ENCODE measurements at places on chromosomes 12 and 14.

DNA sequence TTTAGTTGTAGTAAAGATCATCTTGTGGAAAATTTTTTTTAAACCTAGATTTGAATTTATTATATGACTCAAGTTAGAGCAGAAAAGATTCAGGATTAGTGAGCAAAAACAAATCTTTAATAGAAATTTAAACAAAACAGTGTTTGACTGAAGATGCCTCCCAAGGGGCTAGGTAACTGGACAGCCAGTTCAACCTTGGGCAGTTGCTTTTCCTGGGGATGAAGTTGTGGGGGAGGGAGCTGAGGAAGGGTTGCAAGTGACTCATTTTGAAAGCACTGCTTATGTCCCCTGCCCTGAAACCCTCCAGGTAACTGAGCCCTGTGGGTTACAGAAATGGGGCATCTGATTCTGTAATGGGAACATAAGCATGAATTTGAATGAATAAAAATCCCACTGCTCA lies 13.1 kb downstream of the CFAP54 start:
- DNase-seq: no peak

DNA sequence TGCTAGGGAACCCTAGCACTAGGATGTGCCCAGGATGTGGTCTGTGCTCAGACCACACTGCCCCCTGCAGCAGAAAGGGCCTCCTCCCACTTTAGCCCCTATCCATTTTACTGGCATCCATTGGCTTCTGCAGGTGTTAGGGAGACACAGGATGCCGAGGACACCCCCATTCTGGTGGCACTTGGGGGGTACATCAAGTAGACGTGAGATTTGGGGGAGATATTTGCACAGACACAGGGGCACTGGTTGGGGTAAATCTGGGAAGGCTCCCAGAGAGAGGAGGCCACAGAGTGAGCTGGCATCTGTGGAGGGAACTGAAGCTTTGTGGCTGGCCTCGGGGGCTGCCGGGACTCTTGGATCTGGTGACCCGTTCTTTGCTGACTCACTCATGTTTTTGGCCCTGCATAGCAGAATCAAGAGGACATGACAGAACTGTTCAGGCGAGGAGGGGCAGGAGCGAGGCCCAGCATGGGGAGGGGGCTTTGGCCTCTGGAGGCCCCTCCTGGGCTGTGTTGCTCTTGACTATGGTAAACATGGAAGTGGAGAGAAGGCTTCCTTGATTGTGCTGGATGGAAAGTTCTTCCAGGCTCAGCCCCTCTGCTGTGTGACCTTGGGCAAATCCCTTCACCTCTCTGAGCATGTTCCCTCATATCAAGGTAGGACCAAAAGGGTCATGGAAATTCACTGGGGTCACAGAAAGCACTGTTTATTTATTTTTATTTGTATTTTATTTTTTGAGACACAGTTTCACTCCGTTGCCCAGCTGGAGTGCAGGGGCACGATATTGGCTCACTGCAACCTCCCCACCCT lies 1.8 kb downstream of the PLBD2 start:
- no peak for DNase-seq

GRCh38 chr12:125068391-125068790 lies 3.2 kb downstream of the AACS start:
- no peak for DNase-seq

- no peak for DNase-seq
Observed at GRCh38 chr14:77007183-77007974, 21.1 kb downstream of the IRF2BPL start.

GRCh38 chr14:79011091-79011919 lies 841.1 kb downstream of the NRXN3 start:
- no peak for DNase-seq

DNA sequence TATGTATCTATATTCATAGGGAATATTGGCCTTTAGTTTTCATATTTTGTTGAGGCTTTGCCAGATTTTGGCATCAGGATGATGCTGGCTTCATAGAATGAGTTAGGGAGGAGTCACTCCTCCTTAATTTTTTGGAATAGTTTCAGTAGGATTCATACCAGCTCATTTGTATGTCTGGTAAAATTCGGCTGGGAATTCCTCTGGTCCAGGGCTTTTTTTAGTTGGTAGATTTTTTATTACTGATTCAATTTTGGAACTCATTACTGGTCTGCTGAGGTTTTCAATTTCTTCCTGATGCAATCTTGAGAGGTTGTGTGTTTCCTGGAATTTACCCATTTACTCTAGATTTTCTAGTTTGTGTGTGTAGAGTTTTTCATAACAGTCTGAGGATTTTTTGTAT lies 175.2 kb downstream of the EPS8 start:
- no peak for DNase-seq

DNA sequence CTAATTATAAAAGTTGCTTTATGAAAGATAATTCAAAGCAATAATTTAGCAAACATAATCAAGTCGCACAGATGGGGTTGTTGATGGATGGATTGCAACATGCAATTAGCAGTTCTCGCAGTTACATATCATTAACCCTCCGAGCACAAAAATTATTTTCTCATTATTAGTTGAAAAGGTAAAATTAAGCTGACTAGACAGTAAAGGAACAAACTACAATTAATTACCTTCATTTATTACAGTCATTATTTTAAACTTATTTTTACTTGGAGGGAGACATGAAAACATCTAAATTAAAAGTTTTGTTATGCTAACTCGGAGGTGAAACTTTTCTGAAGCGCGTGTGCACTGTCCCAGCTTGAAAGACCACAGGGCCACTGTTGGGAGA lies 146.9 kb downstream of the PHETA1 start:
- DNase-seq: no peak

- no peak for DNase-seq
Observed at GRCh38 chr12:54229624-54230212, 40.9 kb upstream of the SMUG1 start.

GRCh38 chr12:86293682-86294240 lies 37.6 kb upstream of the MGAT4C start:
- DNase-seq: no peak

DNA sequence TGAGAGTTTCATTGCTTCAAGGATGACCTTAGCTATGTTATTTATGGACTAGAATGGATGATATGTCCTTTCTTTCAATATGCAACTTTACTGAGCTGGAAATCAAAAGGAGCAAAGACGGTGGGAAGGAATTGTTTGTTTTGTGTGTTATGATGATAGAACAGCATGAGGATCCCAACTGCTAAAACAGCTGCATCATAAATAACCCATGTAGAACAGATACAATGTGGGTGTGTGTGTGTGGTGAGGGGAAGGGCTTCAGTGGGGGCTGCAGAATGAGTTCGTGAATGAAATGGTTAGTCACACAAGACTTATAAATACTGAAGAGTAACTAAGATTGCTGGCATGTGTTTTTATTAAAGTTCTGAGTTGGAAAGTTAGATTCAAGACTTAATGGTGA lies 80.1 kb downstream of the DACT1 start:
- DNase-seq: no peak

GRCh38 chr14:104187931-104188726 lies 49.7 kb downstream of the KIF26A start:
- DNase-seq: no peak

DNA sequence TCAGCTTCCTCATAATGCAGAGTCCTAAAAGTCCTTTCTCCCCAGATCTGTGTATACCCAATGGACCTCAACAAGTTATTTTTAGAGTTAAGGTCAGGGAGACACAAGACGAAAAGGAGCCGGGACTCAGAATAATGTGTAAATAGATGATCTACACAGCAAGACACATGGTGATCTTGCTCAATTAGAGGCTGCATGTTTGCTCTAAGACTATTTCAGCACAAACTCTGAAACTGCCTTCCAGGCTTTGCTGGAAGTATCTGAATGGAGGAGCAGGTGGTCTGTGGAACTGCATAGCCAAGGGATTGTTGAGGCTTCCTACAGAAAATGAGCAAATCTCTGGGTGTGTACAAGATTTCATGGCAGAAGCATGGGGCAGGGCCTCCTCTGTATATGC lies 80.8 kb downstream of the CRACR2A start:
- no peak for DNase-seq

- DNase-seq: no peak
Observed at GRCh38 chr12:76451528-76451927, 103.3 kb upstream of the BBS10 start.
